ENCODE measurements at places on chromosomes 5 and 9. TPM values are rescaled to one million over a fixed set of nuclear protein-coding genes. Genes with fewer than 3 reads are reported as not detected.

Gene ANKRD18A
- total RNA-seq: 1.9 TPM

Gene IPO11
- total RNA-seq: 15.1 TPM

Gene PCDHB16
- 0.05 TPM for total RNA-seq

Gene CDKN2B
- total RNA-seq: 24.8 TPM

Gene ACOT12
- not detected for total RNA-seq
